ENCODE measurements at places on chromosomes 6 and 20.

DNA sequence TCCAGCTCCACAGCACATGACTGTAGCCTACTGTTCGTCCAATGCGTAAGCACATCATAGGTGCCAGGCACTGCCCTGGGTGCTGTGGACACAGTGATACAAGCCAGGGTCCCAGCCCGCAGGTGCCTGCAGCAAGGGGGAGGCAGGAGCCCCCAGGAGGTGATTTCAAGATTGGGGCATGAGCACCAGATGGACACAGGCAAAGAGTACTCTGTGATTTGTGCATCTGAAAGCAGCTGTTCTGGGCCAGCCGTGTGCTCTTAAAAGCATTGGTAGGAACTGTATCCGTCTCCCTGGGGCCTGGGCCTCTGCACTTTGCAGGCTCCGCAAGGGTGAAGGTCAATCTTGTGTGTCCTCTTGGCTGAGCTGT lies 149.8 kb downstream of the SYCP2 start:
- DNase-seq: no peak

DNA sequence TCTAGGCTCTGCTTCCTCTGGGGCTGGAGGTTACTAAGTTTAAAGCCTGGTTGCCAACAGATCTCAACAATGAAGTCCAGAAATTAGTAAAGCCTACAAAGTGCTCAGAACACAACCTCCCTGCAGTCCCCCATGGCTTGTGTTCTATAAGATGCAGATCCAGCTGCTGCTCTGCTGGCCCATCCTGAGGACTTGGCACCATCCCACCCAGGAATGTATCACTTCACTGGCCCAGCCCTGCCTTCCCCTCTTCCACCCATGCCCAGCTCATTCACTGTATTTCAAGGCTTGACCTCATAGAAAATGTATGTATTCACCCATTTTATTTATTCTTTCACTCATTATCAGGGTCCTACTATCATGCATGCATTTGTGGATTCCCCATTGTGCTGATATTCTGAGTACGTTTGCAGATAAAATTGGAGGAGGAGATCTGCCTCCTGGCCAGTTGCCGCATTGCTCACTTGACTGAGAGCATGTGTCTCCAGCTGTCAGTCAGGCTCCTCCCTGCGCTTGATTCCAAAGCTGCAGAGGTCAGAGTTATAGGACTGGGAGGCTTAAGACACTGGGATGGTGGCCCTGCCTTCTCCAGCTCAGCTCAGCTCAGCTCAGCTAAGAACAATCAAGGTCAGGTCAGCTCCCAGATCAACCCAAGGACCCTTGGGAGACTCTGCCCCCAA lies 104.8 kb downstream of the MAFB start:
- no peak for DNase-seq

DNA sequence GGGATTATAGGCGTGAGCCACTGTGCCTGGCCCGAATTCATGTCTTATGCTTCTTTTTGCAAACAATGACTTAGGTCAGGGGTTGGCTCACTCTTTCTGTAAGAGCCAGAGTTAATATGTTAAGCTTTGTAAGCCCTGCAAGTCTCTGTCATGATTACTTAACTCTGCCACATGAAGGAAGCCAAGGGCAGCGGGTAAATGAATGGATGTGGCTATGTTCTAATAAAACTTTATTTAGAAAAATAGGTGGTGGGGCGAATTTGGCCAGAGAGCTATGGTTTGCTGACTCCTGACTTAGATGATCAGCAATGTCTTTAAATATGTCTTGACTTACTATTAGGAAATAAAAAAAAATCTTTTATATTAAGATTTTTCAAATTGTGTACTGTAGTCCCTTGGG lies 114.9 kb upstream of the ZFP64 start:
- DNase-seq: no peak

GRCh38 chr20:13493143-13493542 lies 145.6 kb downstream of the TASP1 start:
- DNase-seq: no peak

- no peak for DNase-seq
Observed at GRCh38 chr20:4484379-4484997, 237.2 kb upstream of the PRND start.

DNA sequence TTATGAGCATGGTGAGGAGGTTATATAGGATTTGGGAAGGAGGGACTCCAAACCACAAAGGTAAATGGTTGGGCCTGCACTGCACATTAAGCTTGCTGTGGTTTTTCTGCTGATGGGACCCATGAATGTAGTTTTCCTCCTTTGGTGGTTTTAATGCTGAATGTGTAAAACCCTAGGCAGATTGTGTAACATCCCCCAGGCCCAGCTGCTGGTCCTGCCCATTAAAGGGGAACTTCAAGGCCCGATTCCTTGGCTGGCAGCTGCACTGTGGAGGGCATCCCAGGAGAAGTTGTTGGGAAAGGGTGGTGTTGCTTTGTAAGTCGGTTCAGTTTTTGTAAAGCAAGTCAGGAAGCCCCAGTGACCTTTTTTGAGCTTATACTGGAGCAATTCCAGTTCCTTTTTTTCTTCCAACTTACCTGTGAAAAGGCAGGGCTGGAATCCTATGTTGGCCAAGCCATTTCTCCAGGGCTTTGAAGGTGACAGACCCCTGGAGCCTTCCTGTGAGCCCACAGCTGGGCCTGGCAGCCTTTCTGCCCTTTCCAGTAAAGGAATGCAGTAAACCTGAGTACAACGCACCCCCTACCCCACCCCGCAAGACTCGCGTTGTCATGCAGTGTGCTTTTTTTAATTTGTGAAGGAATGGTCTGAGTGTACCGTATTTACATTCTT lies 43.1 kb upstream of the NAA20 start:
- peak; percentile 54 for DNase-seq

DNA sequence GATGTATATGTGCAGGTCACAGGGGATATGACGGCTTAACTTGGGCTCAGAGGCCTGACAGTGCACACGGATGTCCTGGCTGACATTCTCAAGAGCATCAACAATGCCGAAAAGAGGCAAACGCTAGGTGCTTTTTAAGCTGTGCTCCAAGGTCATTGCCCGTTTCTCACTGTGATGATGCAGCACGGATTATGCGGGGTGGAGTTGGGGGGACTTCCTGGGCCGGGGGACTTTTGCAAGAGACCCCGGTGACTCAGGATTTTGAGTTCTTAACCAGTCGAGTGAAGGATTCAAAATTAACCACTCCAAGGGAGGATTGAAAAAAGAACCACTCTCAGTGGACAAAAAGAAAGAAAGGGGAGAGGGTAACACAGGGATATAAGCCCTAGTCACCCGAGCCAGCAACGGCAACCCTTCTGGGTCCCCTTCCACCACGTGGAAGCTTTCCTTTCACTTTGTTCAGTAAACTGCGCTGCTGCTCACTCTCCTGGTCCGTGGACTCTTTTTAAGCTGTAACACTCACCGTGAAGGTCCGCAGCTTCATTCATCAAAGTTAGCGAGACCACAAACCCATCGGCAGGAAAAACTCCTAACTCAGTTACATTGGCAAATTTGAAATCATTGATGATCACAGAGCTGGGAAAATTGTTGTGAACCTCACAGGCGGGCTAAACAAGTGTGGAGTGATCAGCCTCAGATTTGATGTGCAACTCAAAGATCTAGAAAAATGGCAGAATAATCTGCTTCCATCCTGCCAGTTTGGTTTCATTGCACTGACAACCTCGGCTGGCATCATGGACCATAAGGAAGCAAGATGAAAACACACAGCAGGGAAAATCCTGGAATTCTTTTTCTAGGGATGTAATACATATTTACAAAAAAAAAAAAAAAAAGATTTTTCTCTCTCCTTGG lies 199.3 kb downstream of the ARID1B start:
- no peak for DNase-seq

DNA sequence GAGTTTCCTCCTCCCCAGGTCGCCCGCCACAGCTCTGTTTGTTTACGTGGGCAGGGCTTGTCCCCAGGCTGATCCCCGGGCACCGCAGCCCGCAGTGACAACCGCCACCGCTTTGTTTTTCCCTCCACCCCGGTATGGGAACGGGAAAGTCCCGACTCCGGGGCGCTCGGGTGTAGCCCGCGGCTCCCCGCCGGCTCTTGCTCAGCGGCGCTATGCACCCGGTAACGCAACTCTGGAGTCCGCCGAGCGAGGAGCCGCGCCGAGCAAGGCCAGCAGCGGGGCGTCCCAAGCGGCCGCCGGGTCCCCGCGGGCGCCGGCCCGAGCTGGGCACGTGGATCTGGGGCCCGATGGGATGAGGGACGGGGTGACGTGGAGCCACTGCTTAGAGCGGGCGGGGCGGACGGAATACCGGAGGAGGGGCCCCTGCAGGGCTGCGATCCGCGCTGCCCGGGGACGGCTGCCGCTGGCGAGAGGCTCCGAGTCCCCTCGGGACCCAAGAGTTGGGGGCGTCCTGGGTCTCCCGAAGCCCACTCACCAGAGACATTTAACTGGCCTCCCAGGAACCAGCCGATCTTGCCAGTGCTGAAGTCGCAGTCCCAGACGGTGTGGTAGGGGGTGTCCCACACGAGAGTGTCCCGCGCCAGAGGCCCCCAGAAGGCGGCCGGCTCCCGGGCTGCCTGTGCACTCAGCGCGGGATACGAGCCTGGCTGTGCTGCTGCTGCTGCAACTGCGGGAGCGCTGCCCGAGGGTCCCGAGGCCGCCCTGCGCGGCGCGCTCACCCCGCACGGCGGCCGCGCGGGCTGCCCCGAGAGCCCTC lies 497 bp downstream of the ACSS1 start:
- DNase-seq: peak; percentile 44

DNA sequence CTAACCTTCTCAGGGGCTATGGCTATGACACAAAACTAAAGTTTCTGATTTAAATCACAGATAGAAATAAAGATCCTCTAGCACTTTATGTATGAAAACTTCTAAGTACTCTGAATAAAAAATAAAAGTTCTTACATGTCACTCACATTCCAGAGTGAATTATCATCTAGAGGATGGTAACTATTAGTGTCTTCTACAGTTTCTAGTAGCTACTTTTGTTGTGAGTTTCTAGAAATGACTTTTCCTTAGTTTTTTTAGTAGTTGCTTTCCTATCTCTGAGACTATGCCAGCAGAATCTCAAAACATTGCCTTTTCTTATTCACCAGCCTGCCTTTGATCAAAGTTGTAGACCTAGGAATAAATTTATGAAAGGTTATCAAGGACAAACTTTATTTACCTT lies 10.1 kb downstream of the ZNF318 start:
- no peak for DNase-seq

- no peak for DNase-seq
Observed at GRCh38 chr6:32519118-32519909, 10.8 kb downstream of the HLA-DRB5 start.

DNA sequence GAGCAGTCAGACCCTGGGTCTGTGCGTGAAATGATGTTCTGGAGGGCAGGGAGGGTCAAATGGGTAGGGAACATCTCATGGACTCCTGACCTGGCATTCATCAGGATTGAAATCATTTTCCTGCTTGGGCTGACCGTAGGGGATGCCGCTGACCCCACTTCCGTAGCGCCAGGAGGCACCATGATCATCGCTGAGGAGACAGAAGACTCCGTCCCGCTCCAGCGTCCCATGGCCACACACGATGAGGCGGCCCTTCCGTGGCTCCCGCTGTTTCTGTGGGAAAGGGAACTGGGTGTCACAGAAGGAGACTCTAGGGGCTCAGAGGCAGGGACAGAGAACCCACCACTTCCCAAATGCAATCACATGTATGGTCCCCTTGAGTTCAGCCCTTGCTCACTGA lies 2.3 kb downstream of the NEU1 start:
- DNase-seq: no peak

GRCh38 chr6:42355416-42355815 lies 96.3 kb downstream of the TRERF1 start:
- DNase-seq: no peak

DNA sequence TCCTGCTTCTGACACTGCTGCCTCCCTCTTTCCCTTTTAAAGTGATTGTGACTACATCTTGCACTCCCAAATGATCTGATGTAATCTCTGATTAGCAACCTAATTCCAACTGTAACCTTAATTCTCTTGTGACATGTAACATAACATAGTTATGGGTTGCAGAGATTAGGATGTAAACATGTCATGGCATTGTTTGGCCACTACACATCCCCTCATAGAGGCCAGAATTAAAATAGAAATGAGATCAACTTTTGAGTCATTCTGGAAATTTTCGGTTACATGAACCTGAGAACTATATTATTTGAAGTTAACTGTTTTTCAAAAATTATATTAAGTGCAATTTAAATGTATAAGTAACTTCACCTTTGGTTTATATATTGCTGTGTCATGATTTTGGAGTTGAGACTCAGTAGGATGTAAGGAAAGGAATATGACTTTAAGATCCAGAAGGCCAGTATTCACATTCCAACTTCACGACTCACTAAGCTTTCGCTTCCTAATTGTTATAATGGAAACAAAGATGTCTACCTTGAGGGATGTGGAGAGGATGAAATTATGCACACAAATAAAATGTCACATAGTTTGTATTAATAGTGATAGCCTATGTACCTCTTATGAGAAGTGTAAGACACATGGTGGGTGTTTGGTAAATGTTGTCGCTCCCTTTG lies 611.9 kb upstream of the MAP3K7 start:
- DNase-seq: no peak

GRCh38 chr20:41475503-41475902 lies 108.9 kb upstream of the EMILIN3 start:
- DNase-seq: no peak

GRCh38 chr6:112503091-112503596 lies 156.0 kb downstream of the RFPL4B start:
- no peak for DNase-seq

DNA sequence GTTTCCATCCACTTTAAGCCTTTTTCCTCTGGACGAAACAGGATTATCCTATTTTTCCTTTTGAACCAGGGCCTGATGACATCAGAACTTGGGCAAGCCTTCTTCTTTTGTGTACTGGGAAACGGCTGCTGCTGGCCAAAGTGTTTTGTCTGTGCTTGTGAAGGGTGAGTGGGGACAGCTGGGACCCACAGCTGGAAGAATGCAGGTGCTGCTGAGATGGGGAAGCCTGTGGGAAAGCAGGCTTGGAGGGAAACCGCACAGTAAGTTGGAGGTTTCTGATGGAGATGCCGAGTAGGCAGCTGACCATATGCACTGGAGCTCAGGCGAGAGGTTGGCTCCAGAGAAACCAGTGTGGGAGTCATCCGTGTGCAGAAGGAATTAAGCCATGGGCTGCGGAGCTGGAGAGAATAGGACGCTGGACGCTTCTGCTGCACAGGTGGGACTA lies 8.5 kb upstream of the PSMG4 start:
- DNase-seq: no peak

GRCh38 chr6:14743474-14744211 lies 502.2 kb upstream of the JARID2 start:
- no peak for DNase-seq

DNA sequence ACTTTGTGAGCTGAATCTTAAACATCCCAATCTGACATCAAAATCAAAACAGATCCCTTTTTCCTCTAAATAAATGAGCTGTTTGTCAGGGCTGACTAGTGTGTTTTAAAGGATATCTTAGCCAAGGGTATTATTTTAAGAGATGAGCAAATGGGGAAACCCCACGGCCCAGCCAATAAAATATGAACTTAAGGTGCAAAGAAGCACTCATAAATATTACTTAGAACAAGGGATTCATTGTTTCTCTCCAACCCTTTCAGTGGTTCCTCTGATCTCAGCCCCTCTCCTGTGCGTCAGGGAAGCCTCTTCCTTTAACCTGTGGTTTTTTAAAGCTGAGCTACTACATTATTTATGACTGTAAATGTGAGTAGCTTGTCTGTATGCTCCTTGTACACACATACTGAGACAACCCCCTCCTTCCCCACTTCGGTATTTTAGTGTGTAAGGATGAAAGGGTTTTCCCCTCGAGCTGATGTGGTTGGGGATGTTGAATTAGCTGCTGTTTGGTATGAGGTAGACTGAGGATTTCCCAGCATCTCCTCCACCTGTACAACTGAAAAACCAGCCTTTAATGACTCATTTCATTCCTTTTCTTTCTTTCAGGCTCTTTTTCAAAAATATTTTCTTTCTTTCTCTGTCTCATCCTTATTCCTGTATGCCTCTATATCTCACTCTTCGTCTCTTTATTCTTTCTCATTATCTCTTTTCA lies 6.5 kb downstream of the BMP5 start:
- no peak for DNase-seq
